Spinal cord (tissue), 10 donors: ENCODE measurements at places on chromosomes 11 and 22.

GRCh38 chr11:107842412-107843100, 16.0 kb downstream of the SLC35F2 start:
- DNase-seq = no peak

GRCh38 chr22:38455530-38456271, 702 bp upstream of the KCNJ4 start:
- DNase-seq = peak; percentile 42

DNA sequence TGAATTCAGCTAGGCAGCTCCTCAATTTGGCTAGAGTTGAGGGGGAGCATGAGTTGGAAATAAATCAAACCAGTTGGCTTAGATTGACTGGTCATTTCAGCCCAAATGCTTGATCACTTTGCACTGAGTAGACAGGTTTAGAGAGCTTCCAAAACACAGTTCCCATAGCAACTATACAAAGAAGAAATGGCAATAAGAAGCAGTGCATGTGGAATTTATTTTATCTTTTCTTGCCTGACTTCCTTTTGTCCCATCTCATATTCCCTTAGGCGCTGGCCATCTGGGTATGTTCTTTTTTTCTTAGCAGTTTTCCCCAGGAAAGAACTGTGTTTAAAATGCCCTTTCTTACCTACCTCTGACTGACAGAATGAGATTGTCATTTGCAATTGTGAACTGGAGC, 38.7 kb upstream of the C11orf87 start:
- no peak for DNase-seq

- no peak for DNase-seq
Observed at GRCh38 chr11:87174870-87175269, 137.1 kb downstream of the TMEM135 start.

- no peak for DNase-seq
Observed at GRCh38 chr11:107752949-107753822, 41.3 kb upstream of the SLN start.

GRCh38 chr22:36277482-36278291, 24.8 kb downstream of the APOL1 start:
- DNase-seq = no peak

DNA sequence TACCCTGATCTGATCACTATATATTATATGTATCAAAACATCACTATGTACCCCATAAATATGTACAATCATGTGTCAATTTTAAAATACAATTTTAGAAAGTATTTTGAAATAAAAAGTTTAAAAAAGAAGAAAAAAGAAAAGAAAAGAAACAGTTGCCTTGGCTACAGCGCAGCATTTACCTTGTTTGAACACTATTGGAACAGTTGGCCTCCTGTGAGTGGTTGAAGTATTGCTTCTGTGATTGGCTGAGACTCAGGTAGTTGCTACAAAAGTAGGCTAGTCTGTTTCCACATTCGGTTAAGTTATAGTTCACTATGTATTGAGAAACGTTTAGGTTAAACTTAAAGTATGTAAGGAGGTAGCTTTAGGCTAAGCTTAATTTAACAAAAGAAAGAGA, 7.9 kb upstream of the DTX4 start:
- no peak for DNase-seq

DNA sequence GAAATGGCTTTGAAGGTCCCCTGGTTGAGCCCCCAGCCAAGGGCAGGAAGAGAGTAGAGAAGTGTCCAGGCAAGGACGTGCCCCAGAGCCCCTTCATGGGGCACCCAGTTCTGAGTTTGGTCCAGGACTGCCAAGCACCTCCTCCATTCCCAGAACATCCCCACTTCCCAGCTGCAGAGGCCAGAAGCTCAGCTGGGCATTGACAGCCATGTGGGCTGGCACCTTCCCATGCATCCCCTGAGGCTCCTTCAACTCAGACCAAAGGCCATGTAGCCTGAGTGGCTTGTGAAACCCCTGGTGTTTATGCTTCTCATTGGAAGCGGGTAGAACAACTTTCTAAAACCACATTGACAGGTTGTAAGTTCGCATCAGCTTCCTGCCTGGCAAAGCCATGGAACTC, 789.6 kb downstream of the TBC1D22A start:
- DNase-seq = no peak

GRCh38 chr11:103939694-103940093, 96.7 kb upstream of the DDI1 start:
- no peak for DNase-seq

DNA sequence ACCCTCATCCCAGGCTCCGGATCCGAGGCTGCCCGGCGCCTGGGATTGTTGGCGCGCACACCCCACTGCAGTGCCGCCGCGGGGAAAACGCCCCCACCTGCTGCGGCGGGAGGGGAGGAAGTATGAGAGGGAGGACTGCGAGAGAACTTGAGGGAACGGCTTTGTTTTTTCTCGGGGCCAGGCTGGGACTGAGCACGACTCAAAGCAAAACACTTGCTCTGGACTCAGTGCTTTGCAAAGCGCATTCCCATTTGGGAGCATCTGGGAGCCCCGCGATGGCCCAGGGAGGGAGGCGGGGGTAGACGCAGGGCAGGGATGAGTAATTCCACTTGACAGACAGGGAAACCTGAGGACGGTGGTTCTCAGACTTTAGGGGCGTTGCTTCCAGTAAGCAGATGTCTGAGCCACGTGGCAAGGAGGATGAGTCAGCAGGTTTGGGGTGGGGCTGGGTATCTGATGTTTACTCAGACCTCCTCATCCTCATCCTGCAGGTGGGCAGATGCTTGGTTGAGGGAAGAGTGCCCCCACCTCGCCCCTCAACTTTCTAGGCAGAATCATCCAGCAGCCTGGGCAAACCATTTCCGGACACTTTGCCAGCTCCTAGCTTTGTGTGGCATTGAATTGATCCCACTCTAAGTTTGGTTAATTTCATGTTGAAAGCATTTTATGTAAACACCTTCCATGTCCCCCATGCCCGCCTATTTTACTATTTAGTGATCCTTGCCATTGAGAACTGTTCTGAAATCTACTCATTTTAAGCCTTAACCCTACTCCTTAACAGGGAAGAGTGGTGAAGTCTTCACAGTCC, 1.5 kb downstream of the MIAT start:
- no peak for DNase-seq

GRCh38 chr11:119921571-119921970, 192.6 kb upstream of the NECTIN1 start:
- no peak for DNase-seq

DNA sequence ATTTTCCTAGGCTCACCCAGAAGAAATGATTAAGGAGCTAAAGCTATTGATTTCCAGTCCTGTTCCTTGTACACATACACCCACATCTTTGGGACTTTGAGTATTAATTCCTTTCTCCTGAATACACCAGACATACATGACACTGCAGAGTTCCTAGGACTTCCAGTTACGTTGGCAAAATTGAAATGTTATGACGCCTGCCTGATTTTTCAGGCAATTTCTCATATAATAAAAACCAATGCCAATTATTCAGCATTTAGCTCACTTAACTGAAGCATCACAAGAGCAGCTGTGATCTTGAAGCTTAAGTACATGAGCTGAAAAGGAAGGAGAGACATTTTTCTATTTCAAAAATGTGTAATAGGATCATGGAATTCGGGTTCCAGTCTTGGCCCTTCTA, 4.5 kb downstream of the CLMP start:
- no peak for DNase-seq

GRCh38 chr11:94472916-94473799, 20.5 kb downstream of the MRE11 start:
- DNase-seq = no peak

DNA sequence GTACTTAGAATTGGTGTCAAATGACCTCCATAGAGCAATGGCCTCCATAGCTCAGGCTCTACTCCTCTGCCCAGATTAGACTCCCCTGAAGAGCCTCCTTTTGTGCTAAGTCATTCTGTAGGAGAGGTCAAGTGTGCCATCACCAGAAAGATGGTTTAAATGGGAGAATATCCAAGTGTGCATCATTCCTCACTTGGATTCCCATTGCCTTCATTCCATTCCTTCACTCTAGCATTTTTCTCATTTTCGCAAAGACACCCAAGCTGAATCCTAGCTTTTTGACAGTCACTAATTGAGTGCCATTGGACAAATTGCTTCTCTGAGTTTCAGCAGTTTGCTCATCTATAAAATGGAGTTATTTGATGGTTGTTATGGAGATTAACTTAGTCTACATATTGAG, 16.9 kb downstream of the CLMP start:
- no peak for DNase-seq

GRCh38 chr11:64245401-64245796, 1.3 kb downstream of the PPP1R14B start:
- DNase-seq = peak; percentile 66
